ENCODE measurements at places on chromosomes 11 and 22.

DNA sequence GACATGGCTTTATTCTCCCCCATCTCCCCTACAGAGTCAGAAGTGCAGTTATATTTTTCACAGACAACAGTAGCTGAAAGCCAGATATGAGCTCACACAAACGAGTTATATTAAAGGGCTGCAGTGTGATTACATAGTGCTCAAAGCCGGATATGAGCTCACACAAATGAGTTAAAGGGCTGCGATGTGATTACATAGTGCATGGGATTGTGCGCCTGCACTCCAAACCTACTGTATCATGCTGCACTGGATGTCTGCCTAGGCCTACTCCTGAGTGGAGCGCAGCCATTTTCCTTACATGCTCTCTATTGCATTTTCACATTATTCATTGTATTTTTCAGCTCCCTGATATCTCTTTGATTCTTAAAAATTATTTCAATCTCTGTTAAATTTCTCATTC is 414.6 kb upstream of the LARGE1 start:
- DNase-seq, result no peak

GRCh38 chr11:126669416-126669815 is 313.9 kb downstream of the ST3GAL4 start:
- DNase-seq, result no peak

- no peak for DNase-seq
Measured at GRCh38 chr11:32279672-32280071, 155.7 kb downstream of the WT1 start.

DNA sequence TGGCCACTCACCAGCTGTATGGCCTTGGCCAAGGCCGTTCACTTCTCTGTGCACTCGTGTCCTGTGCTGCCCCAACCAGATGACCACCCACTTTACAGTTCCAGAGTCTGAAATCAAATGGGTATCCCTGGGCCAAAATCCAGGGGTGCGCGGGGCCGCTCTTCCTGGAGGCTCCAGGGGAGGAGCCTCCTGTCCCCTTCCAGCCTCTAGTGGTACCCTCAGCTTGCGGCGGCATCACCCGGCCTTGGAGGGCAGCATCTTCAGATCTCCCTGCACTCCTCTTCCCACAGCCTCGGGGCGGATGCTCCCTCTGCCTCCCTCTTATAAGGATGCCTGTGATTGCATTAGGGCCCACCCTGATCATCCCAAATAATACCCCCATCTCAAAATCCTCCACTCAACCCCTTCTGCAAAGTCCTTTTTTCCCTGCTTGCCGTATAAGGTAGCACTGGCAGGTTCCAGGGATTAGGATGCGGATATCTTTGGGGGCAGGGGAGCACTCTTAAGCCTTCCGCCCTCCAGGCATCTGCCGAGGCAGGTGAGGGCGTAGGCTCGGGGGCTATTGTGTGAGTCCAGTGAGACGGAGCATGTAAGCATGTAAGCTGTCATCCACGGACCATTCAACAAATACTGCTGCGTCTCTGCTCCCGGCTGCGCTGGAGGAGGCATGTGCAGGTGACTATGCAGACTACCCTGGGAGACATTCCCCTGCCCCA is 24.4 kb upstream of the SHISAL1 start:
- no peak for DNase-seq

DNA sequence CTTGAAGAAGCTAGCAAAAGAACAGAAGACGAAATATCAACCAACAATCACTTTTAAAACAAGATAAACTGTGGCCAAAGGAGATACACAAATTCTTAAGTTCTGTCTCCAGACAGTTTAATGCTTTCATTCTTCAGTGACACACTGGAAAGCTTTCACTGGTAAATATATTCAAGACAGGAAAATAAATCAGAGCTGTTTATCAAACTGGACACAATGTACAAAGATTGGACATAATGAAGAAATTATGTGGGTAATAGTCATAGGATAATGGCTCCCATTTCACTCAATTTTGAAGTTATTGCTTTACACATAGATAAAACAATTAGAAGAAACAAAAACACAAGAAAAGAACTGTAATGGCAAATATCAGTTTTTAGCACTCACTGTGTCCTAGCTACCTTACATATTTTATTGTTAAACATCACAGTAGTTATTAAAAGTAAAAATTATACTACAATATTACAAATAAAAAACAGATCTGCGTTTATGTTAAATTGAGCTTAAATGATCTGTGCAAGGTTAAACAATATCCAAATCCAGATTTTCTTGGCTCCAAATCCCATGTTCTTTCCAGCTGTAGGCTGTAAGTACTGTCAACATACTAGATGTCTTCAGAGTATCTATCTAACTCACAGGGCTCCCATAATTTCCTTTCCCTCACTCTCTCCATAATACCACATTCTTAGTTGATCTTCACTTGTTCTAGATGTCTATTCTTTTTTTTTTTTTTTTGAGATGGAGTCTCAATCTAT is 38.6 kb upstream of the NOX4 start:
- DNase-seq, result no peak

DNA sequence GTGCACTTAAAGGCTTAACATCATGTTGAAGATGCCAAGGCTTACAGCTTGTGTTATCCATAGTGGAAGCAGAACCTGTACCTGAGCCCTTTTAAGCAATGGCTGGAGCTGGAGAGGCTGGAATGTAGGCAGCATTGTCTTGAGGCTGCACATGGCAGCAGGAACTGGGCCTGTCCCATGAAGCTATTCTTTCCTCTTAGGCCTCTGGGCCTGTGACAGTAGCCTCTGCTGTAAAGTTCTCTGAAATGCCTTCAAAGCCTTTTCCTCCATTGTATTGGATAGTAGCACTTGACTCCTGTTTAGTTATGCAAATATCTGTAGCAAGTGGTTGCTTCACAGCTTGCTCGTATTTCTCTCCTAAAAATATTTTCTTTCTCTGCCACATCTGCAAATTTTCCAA is 127.4 kb upstream of the ANO5 start:
- no peak for DNase-seq

GRCh38 chr11:115522302-115522701 is 18.1 kb upstream of the CADM1 start:
- DNase-seq, result no peak

DNA sequence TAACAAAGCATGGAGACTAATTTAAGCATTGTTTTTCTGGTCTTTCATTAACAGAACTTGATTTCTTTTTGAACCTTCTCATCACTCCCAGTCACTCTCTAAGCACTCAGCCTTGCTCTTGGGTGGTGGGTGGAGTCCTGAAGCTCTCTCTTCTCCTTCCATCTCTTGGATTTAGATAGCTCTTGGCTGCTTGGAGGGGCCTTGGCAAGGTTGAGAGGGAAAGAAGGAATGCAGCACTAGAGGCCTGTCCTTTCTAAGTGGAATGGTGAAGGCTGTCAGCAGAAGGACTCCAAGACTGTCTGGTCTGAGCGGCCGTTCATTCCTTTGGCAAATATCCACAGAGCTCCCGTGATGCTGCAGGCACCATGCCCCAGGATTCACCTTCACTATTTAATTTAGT is 168.6 kb upstream of the E2F8 start:
- no peak for DNase-seq

DNA sequence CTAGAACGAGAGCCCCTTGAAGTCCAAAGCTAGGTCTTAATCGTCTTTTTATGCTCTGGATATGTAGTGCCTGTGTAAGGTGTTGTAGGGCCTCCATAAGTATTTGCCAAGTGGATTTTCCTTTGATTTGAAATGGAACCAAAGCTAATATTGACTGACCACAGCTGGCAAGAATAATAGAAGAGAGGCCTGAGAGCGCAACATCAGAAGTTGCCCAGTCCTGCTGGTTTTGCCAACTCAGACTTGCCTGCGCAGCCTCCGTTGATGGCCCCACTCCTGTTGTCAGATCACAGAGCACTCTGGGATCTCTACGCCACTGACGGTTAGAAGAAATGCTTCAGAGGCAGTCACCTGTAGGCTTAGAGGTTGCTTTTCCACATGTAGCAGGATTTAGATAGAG is 251.2 kb downstream of the TENM4 start:
- DNase-seq, result no peak

DNA sequence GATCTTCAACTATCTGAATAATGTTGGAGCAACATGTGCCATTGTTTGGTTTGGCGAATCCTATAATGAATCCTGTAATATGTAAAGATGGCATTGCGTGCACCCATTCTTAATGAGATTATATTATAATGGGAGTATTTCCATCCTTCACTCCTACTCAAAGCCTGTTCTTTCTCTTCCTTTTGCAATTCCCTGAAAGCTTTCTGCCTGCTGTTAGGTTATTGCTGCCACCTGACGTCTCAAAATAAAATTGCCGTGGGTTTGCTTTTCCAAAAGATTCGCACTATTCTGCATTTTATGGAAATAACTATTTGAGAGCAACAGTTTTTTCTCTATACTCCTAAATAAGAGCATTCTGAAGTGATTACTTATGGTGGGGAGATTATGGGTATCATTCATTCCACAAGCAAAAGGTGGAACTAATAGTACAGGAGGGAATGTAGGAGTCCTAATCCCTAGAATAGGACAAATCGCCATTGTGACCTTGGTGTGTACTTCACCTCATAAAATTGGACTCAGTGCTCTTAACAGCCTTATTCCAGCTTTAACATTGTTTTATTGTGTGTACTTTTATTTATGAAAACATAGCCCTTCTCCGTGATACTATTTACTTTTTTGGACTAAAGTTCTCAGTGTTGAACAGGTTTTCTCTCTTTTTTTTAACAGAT is 69.6 kb upstream of the ALKBH3 start:
- no peak for DNase-seq

GRCh38 chr11:26632691-26633159 is 60.7 kb upstream of the MUC15 start:
- no peak for DNase-seq

DNA sequence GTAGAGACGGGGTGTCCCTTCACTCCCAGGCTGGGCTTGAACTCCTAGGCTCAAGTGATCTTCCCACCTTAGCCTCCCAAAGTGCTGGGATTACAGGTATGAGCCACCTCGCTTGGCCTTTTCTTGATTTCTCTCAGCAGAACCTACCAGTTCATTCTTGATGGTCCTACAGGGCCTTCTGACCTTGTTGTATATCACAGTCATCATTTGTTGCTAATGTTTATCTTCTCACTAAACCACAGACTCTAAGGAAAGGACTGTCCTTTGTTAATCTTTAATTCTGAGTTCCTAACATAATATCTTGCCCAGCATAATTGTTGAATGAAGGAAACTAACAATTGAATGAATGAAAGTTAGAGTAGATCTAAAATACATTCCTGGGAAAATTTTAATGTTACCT is 22.0 kb upstream of the ZC3H12C start:
- DNase-seq, result no peak
